ENCODE measurements at places on chromosomes 12 and 14.

DNA sequence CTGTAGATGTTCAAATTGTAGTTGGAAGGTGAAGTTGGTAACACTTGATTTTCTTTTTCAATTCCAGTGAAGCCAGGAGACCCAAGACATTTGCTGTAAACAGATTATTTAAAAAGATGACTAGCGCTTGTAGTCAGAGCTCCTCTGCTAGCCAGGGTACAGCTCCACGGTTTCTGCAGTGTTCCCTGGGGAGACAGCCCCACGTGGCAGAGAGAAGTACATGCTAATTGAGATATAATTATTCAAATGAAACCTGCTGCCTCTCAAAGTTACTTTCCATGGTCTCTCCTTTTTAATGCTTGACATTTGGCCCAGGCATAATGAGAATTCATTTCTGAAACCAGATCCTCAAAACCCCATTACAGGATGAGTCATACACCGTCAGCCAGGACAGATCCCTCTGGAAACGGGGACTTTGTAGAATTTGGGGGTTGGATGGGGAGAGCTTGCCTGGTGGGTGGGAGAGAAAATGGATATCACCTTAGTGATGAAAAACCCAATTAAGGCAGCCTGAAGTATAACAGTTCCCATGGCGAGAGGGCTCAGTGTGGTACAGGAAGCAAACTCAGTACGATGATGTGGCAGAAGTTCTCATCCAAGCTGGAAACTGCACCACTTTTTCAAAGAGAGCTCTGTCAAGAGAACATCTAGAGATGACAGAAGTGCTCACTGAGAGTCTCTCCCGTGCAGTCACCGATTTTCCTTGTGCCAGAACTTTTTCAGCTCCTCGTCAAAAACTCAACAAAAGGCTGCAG is 637.7 kb upstream of the TMEM132C start:
- no peak for DNase-seq

GRCh38 chr14:69287098-69288010 is 27.4 kb downstream of the GALNT16 start:
- DNase-seq, result no peak

DNA sequence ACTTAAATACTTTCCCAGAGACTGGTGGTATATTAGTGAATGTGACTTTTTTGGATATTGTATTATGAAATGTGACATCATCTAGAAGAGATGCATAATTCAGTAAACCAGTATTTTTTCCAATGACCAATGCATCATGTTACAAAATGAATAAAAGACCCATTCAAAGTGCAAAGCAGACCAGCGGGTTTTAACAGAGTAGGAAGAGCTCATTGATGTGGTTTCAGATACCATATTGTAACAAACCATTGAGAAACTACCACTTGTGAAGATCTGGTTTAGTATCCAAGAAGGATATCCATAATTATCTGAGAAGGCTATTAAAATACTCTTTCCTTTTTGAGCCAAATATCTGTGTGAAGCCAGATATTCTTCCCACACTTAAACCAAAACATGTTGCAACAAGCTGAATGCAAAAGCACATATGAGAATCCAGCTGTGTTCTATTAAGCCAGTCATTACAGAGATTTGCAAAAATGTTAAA is 47.7 kb downstream of the MVK start:
- DNase-seq, result no peak

DNA sequence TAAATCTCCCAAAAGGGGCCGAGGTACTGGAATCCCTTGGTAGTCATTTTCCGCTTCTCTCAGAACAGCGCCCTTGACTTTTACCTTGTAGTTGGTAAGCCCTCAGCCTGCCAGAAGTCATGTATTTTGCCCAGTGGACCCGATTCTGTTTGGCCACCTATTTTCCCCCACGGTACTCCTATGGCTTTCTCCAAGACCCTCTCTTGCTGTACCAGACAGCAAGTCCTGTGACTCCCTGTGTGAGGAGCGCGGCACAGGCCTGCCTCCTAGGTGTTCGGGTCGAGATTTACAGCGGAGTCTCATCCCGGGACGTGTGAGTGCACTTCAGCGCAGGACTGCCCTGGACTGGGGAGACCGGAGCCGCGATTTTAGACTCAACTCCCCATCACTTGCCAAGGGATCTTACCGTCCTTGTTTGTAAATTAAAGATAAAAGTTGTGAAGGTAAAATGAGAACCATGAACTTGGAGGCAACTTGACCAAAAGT is 1.1 kb upstream of the MBD6 start:
- no peak for DNase-seq

DNA sequence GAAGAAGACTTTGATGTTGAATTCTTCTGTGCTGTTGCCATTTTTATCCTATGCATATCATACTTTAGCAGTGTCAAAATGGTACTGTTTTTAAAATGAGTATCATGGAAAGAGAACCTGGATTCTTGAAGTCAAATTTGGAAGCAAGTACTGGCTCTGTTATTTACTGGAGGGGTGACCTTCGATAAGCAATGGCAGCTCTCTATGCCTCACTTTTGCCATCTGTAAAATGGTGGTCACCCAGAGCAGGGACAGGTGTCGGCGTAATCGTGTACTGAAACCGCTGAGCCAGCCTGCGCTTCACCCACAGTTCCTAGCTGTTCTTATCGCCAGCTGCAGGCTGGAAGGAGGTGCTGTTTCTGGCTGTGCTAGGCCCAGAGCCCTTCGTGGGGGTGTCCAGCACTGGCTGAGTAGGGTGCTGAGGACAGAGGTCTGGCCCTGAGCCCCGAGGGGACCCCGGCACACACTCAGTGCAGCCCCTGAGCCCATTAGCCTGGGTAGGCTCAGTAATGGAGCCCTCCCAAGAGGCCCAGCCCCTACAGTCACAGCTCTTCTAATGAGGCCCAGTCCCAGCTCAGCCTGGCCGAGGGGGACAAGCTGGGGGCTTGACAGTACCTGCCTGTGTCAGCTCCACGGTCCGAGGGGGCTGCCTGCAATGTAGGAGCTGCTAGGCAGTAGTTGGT is 183.5 kb downstream of the PHETA1 start:
- DNase-seq, result no peak

GRCh38 chr12:13339091-13339490 is 142.6 kb downstream of the EMP1 start:
- no peak for DNase-seq

GRCh38 chr12:117444781-117445180 is 83.4 kb upstream of the NOS1 start:
- DNase-seq, result no peak

DNA sequence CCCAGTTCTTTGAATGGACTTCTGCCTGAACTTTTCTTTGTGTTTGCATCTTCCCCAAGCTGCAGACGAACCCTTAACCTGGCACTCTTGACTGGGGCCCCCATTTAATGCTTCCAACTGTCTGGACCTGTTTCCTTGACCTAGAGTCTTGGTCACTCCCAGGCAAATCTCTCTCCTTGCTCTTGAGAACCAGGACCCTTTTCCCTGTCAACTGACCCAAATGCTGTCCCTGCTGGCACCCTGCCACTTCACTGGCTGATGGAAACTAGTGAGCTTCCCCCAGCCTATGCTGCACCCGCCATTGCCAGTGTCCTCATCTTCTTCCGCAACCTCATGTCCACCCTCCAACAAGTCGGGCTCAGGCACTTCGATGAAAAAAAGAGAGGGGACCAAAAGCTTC is 79.5 kb downstream of the PRIMA1 start:
- DNase-seq, result no peak

DNA sequence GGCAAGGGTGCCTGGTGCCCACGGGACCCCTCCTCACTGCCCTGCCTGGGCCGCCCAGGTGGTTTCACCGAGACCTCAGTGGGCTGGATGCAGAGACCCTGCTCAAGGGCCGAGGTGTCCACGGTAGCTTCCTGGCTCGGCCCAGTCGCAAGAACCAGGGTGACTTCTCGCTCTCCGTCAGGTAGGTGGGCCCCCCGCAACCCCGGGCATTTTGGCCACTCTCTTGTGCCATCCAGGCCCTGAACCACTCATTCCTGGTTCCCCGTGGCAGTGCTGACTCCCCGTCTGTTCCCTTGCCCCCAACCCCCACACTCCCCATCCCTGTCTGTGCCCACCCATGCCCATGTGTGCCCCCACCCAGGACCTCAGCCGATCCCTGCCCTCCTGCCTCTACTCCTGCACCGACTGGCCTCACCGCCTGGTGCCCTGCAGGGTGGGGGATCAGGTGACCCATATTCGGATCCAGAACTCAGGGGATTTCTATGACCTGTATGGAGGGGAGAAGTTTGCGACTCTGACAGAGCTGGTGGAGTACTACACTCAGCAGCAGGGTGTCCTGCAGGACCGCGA is 480 bp downstream of the PTPN6 start:
- DNase-seq, result no peak

- no peak for DNase-seq
Observed at GRCh38 chr12:96258104-96258961, 64.2 kb downstream of the ELK3 start.

- DNase-seq, result no peak
Observed at GRCh38 chr12:49932533-49933130, 17.9 kb upstream of the AQP2 start.
